ENCODE measurements at places on chromosomes 2 and 18. TPM values are rescaled to one million over a fixed set of nuclear protein-coding genes. Genes with fewer than 3 reads are reported as not detected.

DNA sequence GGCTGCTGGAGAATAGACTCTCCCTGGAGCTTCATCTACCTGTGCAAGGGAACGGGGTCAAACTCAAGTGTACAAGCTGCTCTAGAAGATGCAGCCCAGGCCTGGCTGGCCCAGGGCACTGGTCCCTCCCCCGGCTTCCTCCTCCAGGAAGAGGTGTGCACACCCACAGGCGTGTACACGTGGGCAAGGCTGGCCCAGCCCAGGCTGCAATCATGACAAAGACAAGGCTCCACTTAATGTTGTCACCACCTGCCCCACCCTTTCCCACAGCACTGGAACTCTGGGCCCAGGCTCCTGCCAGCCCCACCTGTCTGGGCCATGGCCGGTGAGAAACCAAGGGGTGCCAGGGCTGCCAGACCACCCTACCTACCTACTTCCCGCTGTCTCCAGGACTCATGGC, 29.6 kb upstream of the ALPP start:
- no peak overlapping the region for H3K4me3 ChIP-seq
- no peak overlapping the region for H3K27ac ChIP-seq
- no peaks in the 10 kb centered on the region for H3K4me1 ChIP-seq
- no peak for DNase-seq
- peaks cover 48% of the 10 kb centered on the region for H3K27me3 ChIP-seq
- H3K36me3 ChIP-seq: no peaks in the 10 kb centered on the region

DNA sequence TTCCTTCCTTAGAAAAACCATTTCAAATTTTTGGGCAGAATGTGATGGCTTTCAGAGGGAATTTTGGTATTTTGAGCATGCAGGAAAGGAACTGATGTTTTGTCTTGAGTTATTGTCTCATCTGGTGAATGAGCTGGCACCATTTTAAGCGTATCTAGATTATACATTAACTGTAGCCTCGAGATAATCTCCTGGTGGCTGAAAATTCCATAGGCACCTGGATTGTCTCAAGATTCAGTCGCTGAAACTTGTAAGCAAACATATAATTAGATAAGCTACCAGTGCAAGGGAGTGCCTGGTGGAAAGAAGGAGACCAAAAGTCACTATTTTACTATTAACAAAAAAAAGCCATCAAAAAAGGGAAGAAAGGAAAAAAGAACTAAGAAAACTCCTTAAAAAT, 687.8 kb upstream of the DDX18 start:
- no peaks in the 10 kb centered on the region for H3K36me3 ChIP-seq
- DNase-seq: no peak
- no peaks in the 10 kb centered on the region for H3K27me3 ChIP-seq
- H3K4me1 ChIP-seq: no peaks in the 10 kb centered on the region
- no peak overlapping the region for H3K4me3 ChIP-seq

RGPD4 gene
- not detected for total RNA-seq

- peak; percentile 39 for DNase-seq
- H3K4me3 ChIP-seq: no peak overlapping the region
- no peaks in the 10 kb centered on the region for H3K27me3 ChIP-seq
- H3K36me3 ChIP-seq: no peaks in the 10 kb centered on the region
Measured at GRCh38 chr2:120439637-120440384, 93.9 kb downstream of the INHBB start.

ATP6V1B1 gene
- 0.25 TPM for total RNA-seq

- no peaks in the 10 kb centered on the region for H3K36me3 ChIP-seq
- H3K27me3 ChIP-seq: no peaks in the 10 kb centered on the region
- no peak for DNase-seq
- H3K27ac ChIP-seq: no peak overlapping the region
Measured at GRCh38 chr2:100193291-100193710, 50.9 kb upstream of the AFF3 start.

GRCh38 chr2:167981945-167982344, 265.4 kb downstream of the STK39 start:
- DNase-seq: no peak
- H3K4me1 ChIP-seq: no peaks in the 10 kb centered on the region
- H3K4me3 ChIP-seq: no peak overlapping the region
- H3K27ac ChIP-seq: no peak overlapping the region
- H3K27me3 ChIP-seq: no peaks in the 10 kb centered on the region
- H3K36me3 ChIP-seq: no peaks in the 10 kb centered on the region

DNA sequence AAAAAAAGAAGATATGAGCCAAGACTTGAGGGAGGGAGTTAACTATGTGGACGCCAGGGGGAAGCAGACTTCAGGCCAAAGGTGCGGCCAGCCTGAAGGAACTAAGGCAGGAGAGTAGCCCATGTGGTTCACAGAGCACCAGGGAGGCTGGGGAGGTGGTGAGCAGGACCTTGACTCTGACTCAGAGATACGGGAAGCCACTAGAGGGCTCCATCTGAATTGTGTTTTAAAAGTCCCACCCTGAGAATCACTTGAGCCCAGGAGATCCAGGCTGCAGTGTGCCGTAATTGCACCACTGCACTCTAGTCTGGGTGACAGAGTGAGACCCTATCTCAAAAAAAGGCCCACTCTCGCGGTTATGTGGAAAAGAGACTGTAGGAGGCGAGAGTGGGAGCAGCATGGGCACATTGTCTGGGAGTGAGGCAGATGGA, 12.3 kb downstream of the CEP192 start:
- H3K36me3 ChIP-seq: peaks cover 12% of the 10 kb centered on the region
- no peak for DNase-seq
- H3K4me3 ChIP-seq: no peak overlapping the region
- H3K27ac ChIP-seq: no peak overlapping the region
- H3K27me3 ChIP-seq: no peaks in the 10 kb centered on the region
